Retina (tissue), 1 donor: ENCODE measurements at places on chromosomes 16 and 17.

- DNase-seq: no peak
Measured at GRCh38 chr17:63647936-63648335, 25.7 kb downstream of the MAP3K3 start.

- DNase-seq: no peak
Measured at GRCh38 chr16:55747785-55748184, 85.1 kb downstream of the CES1 start.

- DNase-seq: no peak
Measured at GRCh38 chr17:56810343-56810742, 23.4 kb downstream of the C17orf67 start.

GRCh38 chr17:48835971-48836370 lies 5.1 kb downstream of the CALCOCO2 start:
- no peak for DNase-seq

DNA sequence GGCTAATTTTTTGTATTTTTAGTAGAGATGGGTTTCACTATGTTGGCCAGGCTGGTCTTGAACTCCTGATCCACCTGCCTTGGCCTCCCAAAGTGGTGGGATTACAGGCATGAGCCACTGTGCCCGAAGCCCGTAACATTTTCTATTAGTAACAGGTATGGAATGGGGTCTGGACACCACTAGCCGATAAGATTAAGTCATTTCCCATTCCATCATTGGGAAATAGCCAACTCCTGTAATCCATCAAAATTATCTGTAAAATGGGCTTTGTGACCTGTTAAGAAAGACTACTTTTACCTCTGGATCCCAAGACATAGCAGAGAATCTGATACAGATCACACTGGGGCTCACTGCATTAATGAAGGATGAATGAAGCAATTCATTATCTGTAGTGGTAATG lies 3.9 kb upstream of the LUC7L3 start:
- DNase-seq: no peak

GRCh38 chr17:19728084-19728495 lies 11.7 kb upstream of the SLC47A2 start:
- DNase-seq: peak; percentile 51

DNA sequence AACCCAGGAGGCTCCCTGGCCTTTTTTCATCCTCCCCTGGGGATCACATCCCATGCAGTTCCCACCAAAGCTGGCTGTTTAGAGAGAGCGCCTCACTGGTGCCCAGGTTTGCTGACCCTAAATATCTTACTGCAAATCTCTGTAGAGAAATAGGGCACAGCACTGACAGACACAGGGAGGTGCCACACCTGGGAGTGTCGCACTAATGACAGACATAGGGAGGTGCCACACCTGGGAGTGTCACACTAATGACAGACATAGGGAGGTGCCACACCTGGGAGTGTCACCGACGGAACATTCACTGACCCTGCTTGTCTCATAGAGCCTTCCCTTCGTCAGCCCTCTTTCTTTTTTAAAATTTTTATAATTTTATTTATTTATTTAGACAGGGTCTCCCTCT lies 25.6 kb downstream of the UNK start:
- DNase-seq: no peak

- peak; percentile 73 for DNase-seq
Measured at GRCh38 chr16:54283725-54284318, 2.8 kb downstream of the IRX3 start.

- DNase-seq: peak; percentile 72
Measured at GRCh38 chr17:8894673-8895578, 27.5 kb upstream of the PIK3R6 start.
